Osteocyte (in vitro differentiated cells): ENCODE measurements at places on chromosomes 12 and 14. TPM values are rescaled to one million over a fixed set of nuclear protein-coding genes. Genes with fewer than 3 reads are reported as not detected.

- H3K4me1 ChIP-seq, result no peaks in the 10 kb centered on the region
- H3K4me3 ChIP-seq, result no peak within 1 kb of the TSS
- peaks cover 20% of the 10 kb centered on the region for H3K27me3 ChIP-seq
- no peak within 1 kb of the TSS for H3K27ac ChIP-seq
These were observed at the start of gene TMEM52B for GRCh38 chr12:10178821-10179220. TSS of gene TMEM52B (plus strand) at chr12:10179032. CDS start at chr12:10179575, 543 bp downstream.

Gene LRRC74A
- total RNA-seq, result not detected in 2 replicates

GRCh38 chr14:29805415-29806123, 122.1 kb downstream of the PRKD1 start:
- no peaks in the 10 kb centered on the region for H3K36me3 ChIP-seq
- no peaks in the 10 kb centered on the region for H3K27me3 ChIP-seq
- no peak for DNase-seq
- no peak overlapping the region for H3K4me3 ChIP-seq
- H3K4me1 ChIP-seq, result peaks cover 12% of the 10 kb centered on the region

GRCh38 chr12:114305446-114305845, 100.5 kb downstream of the TBX5 start:
- no peaks in the 10 kb centered on the region for H3K4me1 ChIP-seq
- H3K27me3 ChIP-seq, result no peaks in the 10 kb centered on the region
- no peak for DNase-seq
- no peak overlapping the region for H3K4me3 ChIP-seq
- H3K27ac ChIP-seq, result no peak overlapping the region
- H3K36me3 ChIP-seq, result no peaks in the 10 kb centered on the region

DNA sequence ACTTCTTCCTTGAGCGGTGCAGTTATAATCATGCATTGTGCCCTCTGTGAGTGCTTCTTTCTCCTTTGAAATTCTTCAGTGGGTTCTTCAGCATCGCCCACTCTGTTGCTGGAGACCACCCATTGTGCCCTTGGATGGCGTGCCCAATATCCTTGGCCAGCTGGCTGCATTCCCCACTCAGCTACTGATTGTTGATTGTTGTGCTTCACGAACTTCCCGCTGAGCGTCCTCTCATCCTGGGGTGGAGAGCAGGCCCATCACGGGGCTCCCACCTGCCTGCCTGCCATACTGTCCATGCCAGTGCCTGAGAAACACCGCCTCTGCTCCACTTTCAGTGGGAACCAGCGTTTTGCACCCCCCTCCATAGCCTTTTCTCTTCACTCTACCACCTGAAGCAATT, 8.6 kb upstream of the SSTR1 start:
- no peaks in the 10 kb centered on the region for H3K4me1 ChIP-seq
- H3K4me3 ChIP-seq, result no peak overlapping the region
- H3K36me3 ChIP-seq, result no peaks in the 10 kb centered on the region
- no peak overlapping the region for H3K27ac ChIP-seq

DNA sequence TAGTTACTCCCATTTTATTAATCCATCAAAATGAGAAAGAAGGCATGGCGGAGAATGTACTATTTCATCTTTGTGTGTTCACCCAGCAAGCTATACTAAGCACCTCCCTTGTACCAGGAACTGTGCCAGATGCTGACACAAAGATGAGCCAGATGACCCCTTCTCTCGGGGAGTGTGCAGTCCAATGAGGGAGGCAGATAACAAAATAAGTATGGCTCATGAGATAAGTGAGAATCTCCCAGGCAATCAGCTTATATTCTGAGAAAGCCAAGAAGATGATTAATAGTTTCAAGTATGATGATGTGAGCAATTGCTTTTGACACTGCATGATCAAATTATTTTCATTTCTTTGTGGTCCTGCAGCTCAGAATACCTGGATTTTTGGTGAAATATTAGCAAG, 1.3 kb upstream of the TMEM233 start:
- no peak overlapping the region for H3K27ac ChIP-seq
- H3K27me3 ChIP-seq, result peaks cover 48% of the 10 kb centered on the region
- H3K4me3 ChIP-seq, result no peak overlapping the region
- DNase-seq, result no peak

DNA sequence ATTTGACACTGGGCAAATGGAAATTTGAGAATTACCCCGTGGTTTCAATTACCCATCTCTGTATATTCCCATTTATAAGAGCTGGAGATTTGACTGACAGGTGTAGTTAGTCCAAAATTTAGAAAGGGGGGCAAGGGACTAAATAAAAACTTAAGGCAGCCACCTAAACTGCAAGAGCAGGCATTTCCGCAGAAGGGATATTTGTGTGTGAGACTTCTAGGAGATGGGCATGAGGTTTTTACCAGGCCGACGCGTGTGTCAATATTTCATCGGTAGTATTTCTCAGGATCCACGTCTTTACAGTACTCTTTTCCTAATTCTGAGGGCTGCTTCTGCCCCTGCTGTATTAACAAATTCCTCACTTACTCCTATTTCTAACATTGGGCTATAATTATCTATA, 1.4 kb downstream of the FAR2 start:
- H3K27me3 ChIP-seq, result no peaks in the 10 kb centered on the region
- peak overlapping the region; percentile 41 for H3K27ac ChIP-seq
- no peak for DNase-seq
- H3K4me1 ChIP-seq, result peaks cover 65% of the 10 kb centered on the region

DNA sequence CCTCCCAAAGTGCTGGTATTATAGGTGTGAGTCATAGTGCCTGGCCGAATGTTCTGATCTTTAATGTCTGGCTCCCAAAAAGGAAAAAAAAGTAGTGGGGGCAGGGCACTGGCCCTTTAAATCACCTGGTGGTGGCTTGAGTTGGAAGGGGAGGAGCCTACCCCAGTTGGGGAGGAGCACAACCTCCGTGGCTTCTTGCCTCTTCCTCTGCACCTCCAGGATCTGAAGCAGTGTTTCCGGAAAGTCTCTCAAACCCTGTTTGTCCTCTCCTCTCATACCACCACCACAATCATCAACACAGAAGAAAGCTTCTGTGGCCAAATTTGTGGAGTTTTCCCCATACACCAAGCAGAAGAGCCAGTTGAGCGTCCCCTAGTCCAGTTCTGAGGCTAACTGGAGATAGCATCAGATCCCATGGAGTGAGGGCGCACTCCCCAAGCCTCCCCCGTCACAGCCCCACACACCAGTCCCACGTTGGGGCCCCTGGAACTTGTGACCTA, 24.3 kb upstream of the RCOR1 start:
- H3K27ac ChIP-seq, result no peak overlapping the region
- no peak for DNase-seq
- no peak overlapping the region for H3K4me3 ChIP-seq

Gene LTBR
- 16.4 and 17.0 TPM in 2 replicates for total RNA-seq

Gene GUCY2C
- not detected in 2 replicates for total RNA-seq

GRCh38 chr12:106412563-106412962, 55.0 kb downstream of the POLR3B start:
- H3K27me3 ChIP-seq, result no peaks in the 10 kb centered on the region
- no peak overlapping the region for H3K4me3 ChIP-seq
- H3K4me1 ChIP-seq, result no peaks in the 10 kb centered on the region
- H3K27ac ChIP-seq, result no peak overlapping the region

DNA sequence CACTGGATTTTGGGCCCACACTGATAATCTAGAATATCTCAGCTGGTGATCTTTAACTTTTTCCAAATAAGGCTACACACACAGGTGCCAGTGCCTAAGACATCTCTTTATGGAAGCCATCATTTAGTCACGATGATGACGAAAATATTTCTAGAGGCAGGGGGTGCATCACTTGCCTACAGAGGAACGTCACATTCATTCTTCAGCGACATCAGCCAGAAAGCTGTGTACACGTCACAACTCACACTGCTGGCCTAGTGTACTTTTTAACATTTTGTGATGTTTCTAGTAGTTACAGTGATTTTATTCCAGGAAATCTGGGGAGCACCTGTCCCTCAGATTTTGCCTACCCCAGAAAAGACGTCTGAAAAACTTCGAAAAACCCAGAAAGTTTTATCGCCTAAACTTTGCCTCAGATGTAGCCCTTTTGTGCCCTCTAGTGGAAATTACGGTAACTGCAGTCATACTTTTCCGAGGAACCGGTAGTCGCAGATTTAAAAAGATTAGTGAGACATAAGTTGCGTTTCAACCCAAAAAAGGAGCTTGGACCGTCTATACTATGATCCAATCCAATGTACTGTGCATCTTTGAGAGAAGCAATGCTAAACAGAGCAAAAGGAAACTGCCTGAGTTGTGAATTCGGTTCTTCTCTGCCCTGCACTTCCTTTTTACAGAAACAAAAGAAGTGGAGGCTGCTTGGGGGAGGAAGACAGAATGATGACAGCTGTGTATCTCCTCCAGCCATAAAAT, 64.3 kb upstream of the STON2 start:
- peaks cover 1% of the 10 kb centered on the region for H3K27me3 ChIP-seq
- H3K4me1 ChIP-seq, result peaks cover 3% of the 10 kb centered on the region
- no peaks in the 10 kb centered on the region for H3K36me3 ChIP-seq
- no peak for DNase-seq

GRCh38 chr12:75996861-75997447, 34.6 kb downstream of the PHLDA1 start:
- H3K4me3 ChIP-seq, result no peak overlapping the region
- H3K4me1 ChIP-seq, result peaks cover 17% of the 10 kb centered on the region
- no peaks in the 10 kb centered on the region for H3K27me3 ChIP-seq
- H3K36me3 ChIP-seq, result no peaks in the 10 kb centered on the region

GRCh38 chr12:100554608-100555077, 18.8 kb upstream of the GAS2L3 start:
- H3K27me3 ChIP-seq, result peaks cover 15% of the 10 kb centered on the region
- no peak overlapping the region for H3K27ac ChIP-seq
- no peaks in the 10 kb centered on the region for H3K36me3 ChIP-seq
- no peak for DNase-seq
- peaks cover 3% of the 10 kb centered on the region for H3K4me1 ChIP-seq

Gene B3GNT4
- total RNA-seq, result 0.21 and 0.64 TPM in 2 replicates

Gene KRT5
- total RNA-seq, result not detected in 2 replicates

DNA sequence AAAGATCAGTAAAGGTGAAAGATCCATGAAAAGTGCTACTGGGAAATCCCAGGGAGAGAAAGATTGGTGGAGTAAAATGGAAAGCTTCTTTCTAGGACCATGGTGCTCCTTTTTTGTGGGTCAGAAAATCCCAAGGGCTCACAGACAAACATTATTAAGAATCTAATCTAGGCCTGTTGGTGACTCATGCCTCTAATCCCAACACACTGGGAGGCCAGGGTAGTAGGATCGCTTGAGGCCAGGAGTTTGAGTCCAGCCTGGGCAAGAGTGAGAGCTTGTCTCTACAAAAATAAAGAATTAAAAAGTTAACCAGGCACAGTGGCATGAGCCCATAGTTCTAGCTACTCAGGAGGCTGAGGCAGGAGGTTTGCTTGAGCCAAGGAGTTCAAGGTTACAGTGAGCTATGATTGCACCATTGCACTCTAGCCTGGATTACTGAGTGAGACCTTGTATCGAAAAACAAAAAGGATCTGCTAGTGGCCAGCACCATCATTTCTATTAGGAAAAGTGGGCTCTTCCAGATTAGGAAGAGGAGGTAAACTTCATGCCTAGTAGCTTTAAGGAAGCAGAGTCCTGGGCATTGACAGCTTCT, 43.0 kb downstream of the TXNRD1 start:
- no peaks in the 10 kb centered on the region for H3K27me3 ChIP-seq
- H3K27ac ChIP-seq, result no peak overlapping the region
- DNase-seq, result peak; percentile 23
- no peaks in the 10 kb centered on the region for H3K4me1 ChIP-seq
- no peaks in the 10 kb centered on the region for H3K36me3 ChIP-seq
- H3K4me3 ChIP-seq, result no peak overlapping the region

DNA sequence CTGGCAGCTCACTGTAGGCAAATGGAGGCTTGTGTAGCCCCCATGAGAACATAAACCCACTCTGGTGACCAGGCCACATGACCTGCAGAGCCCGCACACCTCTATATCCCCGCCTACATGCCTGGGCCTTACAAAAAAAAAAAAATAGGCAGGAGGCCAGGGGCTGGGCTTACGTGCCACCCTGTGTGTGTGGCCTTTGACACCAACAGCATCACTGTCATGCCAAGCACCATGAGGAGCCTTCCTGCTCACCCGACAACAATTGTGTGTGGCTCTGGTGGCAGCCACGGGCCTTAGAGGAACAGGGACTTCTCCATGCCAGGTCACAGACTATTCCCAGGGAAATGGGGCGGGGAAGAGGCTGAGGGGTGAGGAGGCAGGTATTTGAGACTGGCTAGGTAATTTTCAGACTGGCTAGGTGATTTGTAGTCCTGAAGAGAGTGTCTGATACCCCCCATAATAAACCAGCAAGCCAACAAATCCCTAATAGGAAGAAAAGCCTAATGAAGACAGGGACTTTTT, 140.0 kb downstream of the DPF3 start:
- H3K27me3 ChIP-seq, result no peaks in the 10 kb centered on the region
- H3K4me1 ChIP-seq, result peaks cover 7% of the 10 kb centered on the region
- DNase-seq, result peak; percentile 62

GRCh38 chr12:122094735-122095631, 16.4 kb downstream of the MLXIP start:
- no peak overlapping the region for H3K4me3 ChIP-seq
- peaks cover 49% of the 10 kb centered on the region for H3K4me1 ChIP-seq
- no peak overlapping the region for H3K27ac ChIP-seq

DNA sequence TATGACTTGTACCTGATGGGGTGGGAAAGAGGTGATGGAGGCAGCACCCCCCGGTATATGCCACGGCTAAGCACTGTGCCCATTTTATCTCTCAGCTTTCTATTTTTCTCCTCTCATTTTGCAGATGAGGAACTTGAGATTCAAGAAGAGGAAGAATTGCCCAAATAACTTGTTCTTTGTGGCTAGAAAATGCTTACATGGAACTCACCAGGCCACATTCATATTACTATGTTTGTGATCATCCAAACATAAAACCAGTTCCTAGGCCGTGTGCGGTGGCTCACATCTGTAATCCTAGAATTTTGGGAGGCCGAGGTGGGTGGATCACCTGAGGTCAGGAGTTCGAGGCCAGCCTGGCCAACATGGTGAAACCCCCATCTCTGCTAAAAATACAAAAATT, 14.5 kb upstream of the PSMD9 start:
- no peak overlapping the region for H3K4me3 ChIP-seq
- DNase-seq, result no peak
- H3K36me3 ChIP-seq, result no peaks in the 10 kb centered on the region
